ENCODE measurements at places on chromosomes 13 and 19.

DNA sequence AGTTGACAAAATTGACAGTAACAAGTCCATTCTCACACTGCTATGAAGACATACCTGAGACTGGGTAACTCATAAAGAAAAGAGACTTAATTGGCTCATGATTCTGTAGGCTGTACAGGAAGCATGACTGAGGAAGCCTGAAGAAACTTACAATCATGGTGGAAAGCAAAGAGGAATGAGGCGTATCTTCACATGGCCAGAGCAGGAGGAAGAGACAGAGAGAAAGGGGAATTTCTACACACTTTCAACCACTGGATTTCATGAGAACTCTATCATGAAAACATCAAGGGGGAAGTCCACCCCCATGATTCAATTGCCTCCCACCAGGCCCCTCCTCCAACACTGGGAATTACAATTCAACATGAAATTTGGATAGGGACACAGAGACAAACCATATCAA lies 758.4 kb upstream of the SLITRK1 start:
- no peak for DNase-seq
- no peak overlapping the region for H3K27ac ChIP-seq
- H3K27me3 ChIP-seq = no peaks in the 10 kb centered on the region
- H3K36me3 ChIP-seq = no peaks in the 10 kb centered on the region

- no peak for DNase-seq
- no peak overlapping the region for H3K4me3 ChIP-seq
- H3K27ac ChIP-seq = no peak overlapping the region
- H3K27me3 ChIP-seq = no peaks in the 10 kb centered on the region
- no peaks in the 10 kb centered on the region for H3K36me3 ChIP-seq
These were observed 2.1 kb upstream of the NLRP7 start for GRCh38 chr19:54949412-54949811.

- no peak overlapping the region for H3K4me3 ChIP-seq
- DNase-seq = no peak
- no peaks in the 10 kb centered on the region for H3K4me1 ChIP-seq
These were observed 133.0 kb downstream of the SIPA1L3 start for GRCh38 chr19:38039966-38040365.

GRCh38 chr19:47446534-47447469 lies 24.9 kb downstream of the SLC8A2 start:
- no peak overlapping the region for H3K4me3 ChIP-seq
- H3K27me3 ChIP-seq = peaks cover 81% of the 10 kb centered on the region
- DNase-seq = peak; percentile 49
- H3K27ac ChIP-seq = no peak overlapping the region

- H3K36me3 ChIP-seq = peaks cover 5% of the 10 kb centered on the region
- DNase-seq = no peak
- no peak overlapping the region for H3K4me3 ChIP-seq
- peaks cover 5% of the 10 kb centered on the region for H3K4me1 ChIP-seq
These were observed 3.2 kb downstream of the PIP5K1C start for GRCh38 chr19:3697094-3697493.

- no peak for DNase-seq
- peaks cover 11% of the 10 kb centered on the region for H3K4me1 ChIP-seq
- H3K4me3 ChIP-seq = peak overlapping the region; percentile 80
- no peaks in the 10 kb centered on the region for H3K27me3 ChIP-seq
- peak overlapping the region; percentile 90 for H3K27ac ChIP-seq
These were observed 634 bp upstream of the DIAPH3 start for GRCh38 chr13:60164234-60164889.

DNA sequence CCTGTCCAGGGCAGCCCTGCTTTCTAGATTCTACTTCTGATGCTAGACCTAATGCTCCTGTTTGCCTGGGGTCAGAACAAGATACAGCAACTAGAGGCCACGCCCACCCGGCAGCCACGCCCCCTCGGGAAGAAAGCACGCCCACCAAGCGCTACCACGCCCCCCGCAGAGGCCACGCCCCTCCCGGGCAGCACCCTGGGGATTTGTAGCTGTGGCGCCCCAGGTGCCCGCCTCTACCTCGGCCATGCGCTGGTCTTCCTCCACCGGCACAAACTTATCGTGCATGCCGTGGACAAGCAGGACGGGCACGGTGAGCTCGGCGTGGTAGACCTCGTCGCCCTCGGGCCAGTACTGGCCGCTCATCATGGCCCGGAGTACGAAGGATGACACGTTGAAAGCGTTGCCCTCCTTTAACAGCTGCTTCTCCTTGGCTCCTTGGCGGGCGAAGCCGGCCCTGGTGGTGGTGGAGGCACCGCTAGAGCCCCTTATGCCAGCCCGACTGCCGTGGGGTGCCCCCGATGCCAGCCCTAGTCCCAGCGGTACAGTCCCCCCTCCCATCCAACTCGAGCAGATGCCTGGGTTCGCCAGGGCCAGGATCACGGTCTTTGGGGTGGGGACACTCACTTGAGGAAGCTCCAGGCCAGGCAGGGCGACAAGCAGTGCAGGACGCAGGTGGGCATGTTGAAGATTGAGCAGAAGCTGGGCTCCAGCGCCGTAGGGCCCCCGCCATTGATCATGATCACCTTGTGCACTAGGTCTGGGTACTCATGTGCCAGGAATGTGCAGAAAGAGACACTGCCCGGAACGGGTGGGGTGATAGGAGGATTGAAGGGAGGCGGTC lies 9.0 kb downstream of the ABHD8 start:
- H3K27ac ChIP-seq = no peak overlapping the region
- DNase-seq = no peak
- H3K4me1 ChIP-seq = peaks cover 7% of the 10 kb centered on the region
- H3K4me3 ChIP-seq = no peak overlapping the region
- peaks cover 8% of the 10 kb centered on the region for H3K36me3 ChIP-seq
- H3K27me3 ChIP-seq = no peaks in the 10 kb centered on the region

- no peak for DNase-seq
- no peak overlapping the region for H3K4me3 ChIP-seq
- no peak overlapping the region for H3K27ac ChIP-seq
- no peaks in the 10 kb centered on the region for H3K27me3 ChIP-seq
- no peaks in the 10 kb centered on the region for H3K36me3 ChIP-seq
These were observed 1537.4 kb downstream of the SLITRK1 start for GRCh38 chr13:82344867-82345266.

DNA sequence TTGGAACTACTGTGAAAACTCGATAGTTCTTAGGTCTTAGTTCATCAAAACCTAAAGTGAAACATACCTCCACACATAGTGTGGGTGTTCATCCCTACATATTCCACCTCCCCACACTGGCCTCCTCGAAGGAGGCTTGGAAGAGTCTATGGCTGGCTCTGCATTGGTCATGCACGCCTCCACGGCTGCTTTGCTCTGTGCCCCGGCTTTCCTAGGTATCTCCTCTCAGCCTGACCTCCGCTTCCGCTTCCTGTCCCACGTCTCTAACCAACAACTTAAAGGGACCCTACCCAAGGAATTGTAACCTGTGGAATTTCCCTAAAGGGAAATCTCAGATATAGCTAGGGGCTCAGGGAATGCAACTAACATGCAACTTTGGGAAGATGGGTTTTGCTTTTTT lies 79.7 kb upstream of the MBNL2 start:
- H3K4me1 ChIP-seq = peaks cover 10% of the 10 kb centered on the region
- no peaks in the 10 kb centered on the region for H3K27me3 ChIP-seq
- peak overlapping the region; percentile 47 for H3K4me3 ChIP-seq
- peak; percentile 51 for DNase-seq
